ENCODE measurements at places on chromosomes 1 and 21.
A peak's percentile ranks its signal among the peaks of the same experiment; 100 is the strongest.

DNA sequence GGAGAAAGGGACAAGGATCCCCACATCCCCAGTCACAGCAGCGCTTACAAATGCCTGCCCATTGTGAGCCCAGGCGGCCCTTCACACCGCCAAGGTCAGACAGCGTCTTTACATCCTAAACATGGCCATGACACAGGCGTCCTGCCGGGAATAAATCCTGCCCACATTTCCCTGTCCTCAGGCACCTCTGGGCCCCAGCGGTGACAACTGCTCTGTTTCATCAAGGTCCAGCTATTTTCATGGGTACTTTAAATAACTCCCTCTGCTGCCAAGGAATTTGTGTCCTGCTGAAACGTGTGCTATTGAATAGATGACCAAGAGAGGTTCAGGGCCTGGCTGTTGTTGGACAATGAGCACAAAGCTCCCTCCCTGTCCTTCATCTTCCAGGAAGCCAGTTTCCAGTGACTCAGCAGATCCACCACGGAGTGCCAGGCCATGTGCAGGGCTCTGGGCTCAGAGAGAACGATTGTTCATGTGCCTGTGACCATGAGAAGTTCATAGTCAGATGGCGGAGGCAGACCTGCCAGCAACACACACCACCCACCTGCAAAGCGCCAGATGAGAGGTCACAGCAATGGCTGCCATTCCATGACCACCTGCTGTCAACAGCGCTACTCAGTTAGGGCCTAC, 195.8 kb downstream of the MATN1 start:
- DNase-seq, result no peak

- peak; percentile 55 for DNase-seq
These were observed 23.9 kb downstream of the DNAJC8 start for GRCh38 chr1:28208818-28209441.

- DNase-seq, result no peak
These were observed 31.4 kb upstream of the DENND1B start for GRCh38 chr1:197806718-197807117.

DNA sequence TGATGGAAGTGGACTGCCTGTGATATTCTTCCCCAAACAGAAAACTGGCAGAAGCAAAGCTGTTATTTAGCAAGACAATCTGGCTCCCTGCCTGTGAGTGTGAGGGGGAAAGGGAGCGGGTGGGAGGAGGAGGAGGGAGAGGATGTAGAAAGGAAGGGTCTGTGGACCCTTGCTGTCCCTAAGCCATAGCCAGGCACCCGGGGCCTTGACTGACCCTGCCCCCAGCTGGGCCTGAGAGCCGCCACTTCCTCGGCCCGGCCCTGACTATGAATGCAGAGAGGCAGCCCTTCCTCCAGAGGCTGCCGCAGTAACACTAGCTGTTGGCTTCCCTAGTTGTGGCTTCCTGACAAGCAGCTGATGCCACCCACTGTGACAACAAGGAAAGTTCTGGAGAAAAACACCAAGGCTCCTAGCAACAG, 13.9 kb downstream of the PLA2G2F start:
- DNase-seq, result no peak

DNA sequence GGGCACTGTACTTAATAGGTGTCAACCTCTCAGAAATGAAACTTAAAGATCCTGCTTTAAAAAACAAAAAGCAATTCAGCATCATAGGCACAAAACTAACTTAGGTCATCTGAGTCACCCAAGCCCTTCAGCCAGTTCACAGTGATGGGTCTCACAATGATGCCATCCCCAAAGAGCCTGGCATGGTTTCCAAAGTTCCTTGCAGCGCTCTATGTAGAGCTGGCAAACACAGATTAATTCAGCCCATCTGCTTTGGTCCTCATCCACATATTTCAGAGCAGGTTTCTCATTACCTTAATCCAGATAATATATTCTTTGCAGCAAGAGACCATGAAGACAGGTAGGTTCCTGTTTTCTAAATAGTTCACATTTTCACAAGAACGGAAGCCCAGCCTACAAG, 14.6 kb upstream of the PLA2G2C start:
- no peak for DNase-seq

DNA sequence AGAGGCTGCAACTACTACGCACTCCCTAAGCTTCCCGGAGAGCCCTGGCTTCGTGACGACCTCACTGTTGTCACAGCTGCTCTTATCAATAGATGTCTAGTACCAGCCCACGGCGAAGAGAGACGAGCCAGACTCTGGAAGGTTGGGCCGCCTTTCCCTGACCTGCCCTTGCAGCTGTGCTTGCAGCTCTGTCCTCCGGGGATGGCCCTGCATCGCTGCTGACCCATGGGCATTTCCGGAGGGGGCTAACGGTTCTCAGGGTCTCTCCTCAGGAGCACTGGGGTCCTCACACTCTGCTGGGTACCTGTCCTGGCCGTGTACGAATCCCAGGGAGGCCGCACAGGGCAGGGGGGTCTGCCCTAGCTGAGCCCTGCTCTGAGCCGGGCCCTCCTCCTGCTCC, 93.8 kb upstream of the COL6A1 start:
- no peak for DNase-seq

DNA sequence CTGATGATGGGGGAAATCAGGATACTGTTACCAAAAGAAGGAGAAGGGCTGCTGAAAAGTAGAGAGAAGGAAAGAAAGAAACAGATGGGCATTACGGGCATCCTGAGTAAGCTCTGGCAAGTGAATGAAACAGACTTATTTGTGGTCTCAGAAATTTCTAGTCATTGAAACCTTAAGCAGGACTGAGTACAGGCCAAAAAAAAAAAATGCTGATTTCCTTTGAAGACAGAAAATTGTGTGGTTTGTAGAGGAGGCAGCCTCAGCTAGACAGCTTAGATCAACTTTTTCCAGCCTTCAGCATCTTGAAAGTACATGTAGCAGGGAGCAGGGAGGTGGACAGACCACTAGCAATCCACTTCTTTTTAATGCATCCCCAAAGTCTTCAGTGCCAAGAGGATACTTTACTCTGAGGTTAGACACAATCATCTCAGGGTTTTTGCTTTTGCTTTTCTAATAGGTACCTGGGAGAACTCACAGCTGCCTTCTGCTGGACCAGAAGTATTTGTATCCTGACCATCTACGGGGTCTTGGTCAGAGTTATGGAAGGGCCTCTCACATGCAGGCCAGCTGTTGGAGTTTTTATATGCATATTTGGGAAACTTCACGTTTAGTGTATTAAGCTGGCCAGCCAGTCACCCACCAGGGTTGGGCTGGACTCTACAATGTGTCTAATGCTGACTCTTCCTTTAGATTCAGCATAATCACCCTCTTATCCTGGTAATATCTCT, 10.6 kb upstream of the CAPZB start:
- DNase-seq, result no peak

GRCh38 chr1:245788269-245788668, 633.5 kb downstream of the KIF26B start:
- DNase-seq, result no peak

- no peak for DNase-seq
These were observed 973 bp downstream of the SDF4 start for GRCh38 chr1:1230656-1231399.

DNA sequence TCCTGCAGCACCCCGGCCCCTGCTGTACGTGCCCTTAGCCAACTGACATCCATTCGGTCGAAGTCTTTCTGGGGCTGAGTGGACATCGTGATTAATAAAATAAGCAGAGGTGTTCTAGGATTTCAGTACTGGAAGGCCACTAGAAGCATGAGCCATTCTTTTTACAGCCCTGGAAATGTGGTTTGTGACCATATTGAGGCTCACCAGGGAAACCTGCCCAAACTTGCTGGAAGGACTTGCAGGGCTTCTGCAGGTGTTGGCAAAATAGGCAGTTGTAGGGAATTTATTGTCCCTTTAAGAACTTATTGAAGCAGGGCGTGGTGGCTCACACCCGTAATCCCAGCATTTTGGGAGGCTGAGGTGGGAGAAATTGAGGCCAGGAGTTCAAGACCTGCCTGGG, 80.8 kb downstream of the DOP1B start:
- DNase-seq, result no peak

DNA sequence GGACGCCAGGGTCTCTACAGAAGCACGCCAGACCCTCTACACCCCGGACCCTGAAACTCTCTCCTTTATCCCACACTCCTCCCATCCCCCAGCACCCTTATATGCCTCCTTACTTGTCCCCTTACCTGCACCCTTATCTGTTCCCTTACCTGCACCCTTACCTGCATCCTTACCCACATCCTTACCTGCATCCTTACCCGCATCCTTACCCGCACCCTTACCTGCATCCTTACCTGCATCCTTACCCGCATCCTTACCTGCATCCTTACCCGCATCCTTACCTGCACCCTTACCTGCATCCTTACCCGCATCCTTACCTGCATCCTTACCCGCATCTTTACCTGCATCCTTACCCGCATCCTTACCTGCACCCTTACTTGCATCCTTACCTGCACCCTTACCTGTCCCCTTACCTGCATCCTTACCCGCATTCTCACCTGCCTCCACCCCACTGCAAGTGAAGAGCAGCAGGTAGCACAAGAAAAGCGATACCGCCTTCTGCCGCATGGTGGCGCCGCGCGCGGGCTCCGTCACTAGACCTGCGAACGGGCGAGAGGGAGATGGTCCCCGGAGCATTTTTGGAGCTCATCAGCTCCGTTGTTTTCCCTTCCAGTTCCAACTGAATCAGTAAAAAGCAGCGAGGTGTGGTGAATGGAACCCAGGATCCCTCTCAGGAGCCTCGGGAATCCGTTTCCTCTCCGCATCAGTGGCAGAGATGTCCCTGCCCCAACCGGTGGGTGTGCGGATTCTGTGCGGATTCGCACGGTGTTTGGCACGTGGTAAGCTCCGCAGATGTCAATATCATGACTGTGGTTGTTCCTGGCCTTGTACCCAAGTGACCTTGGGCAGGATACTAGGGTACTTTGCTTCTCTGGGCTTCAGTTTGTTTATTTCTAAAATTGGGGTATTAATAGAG, 2.9 kb downstream of the IFI6 start:
- peak; percentile 84 for DNase-seq

- no peak for DNase-seq
These were observed 25.3 kb downstream of the SH3BP5L start for GRCh38 chr1:248800459-248800858.

DNA sequence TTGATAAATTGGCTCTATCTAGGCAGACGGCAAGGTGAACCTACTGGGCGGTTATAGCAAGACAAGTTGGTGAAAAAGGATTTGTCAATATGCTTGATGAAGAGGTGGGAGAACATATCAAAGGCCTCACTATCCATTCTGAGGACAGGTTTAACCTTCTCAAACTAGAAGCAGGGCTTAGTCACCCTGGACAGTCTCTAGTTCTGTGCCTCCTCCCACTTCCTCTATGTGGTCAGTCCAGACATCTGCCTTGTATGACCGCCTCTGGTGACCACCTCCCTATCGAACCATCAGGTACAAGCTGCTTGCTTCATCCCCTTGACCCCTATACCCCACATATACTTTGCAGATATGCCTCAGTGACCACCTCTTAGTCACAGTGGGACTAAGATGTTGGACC, 2.3 kb upstream of the SCYL3 start:
- DNase-seq, result peak; percentile 32

DNA sequence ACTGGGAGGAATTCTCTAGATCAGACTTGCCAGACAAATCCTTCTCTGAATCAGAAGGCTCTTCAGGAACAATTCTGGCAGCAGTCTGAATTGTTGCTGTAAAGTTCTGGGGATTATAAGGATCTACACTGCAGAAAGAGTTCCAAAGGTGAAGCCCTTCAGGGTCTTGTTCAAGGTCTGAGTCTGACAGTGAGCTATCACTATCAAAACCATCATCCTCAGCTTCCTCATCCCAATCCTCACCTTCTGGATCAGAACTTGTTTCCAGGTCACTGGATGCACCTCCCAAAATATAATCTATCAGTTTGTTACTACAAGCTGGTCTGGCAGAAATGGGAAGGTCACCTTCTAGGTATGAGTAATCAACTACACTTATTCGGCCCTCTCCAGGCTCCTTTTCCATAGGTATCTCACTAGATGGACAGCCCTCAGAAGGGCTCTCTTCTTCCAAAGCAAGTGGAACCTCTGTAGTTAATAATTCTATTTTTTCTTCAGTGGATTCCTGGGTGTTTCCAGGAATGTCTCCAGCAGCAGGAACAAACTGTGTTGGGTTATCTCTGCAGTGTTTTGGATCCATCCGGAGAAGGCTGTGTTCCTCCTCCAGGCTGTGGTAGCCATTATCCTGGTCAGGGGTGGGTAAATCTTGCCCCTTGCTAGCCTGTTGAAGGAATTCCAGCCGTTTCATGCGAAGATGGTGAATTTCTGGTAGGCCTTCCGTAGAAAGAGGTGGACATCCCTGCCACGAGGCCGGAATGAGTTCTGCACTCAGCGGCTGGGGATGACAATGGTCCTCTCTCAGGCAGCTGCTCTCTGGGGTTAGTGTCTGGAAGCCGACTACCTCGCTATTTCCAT, 1.6 kb downstream of the PPP1R15B start:
- DNase-seq, result no peak

- no peak for DNase-seq
These were observed at the start of gene SH3BGR for GRCh38 chr21:39451332-39452206. SH3BGR (plus strand) TSS chr21:39451970; CDS start chr21:39452097, 127 bp downstream.

Data from GM20000 (cell line).